ENCODE measurements at places on chromosomes 5 and 9.
A peak's percentile ranks its signal among the peaks of the same experiment; 100 is the strongest.

DNA sequence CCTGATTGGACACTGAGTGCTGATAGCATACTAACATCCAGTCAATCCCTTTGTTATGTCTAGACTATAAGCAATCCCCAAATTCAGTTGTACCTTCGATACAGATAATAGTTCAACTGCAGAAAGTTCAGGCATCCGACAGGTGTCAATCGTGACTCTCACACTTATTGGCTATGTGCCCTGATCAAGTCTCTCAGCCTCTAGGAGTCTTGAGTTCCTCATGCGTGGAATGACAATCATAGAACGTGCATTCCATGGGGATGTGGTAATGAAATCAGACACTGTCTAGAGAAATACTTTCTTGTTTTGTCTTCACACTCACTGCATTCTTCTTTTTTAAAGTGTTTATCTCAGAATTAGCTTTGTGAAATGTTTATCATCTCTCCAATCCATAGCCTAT lies 4.8 kb downstream of the ANKRD34B start:
- DNase-seq = no peak

- DNase-seq = no peak
Measured at GRCh38 chr9:96305171-96305570, 3.2 kb upstream of the HSD17B3 start.

- DNase-seq = peak; percentile 97
Measured at GRCh38 chr5:110916381-110917049, 155.0 kb upstream of the TSLP start.

- no peak for DNase-seq
Measured at GRCh38 chr5:97836816-97837215, 653.8 kb upstream of the RIOK2 start.

DNA sequence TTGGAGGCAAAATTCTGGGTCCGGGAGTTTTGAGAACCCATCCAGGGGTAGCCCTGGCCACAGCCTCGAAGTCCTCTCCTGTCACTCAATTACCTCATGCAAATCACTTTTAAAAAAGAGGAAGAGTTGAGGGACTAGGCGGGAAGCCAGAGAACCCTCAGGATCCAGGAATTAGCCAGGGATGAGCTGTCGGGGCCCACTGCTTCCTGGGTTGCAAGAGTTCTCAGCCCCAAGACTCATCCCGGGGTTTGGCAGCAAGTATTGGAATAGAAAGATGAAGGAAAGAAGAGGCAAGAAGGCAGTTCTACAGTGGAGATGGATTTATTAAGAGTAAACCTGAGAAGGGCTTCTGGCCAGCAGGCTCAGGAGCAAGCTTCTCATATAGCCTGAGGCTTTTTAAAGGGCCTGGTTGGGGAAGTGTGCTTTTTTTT lies 25.6 kb downstream of the C9orf50 start:
- DNase-seq = no peak

DNA sequence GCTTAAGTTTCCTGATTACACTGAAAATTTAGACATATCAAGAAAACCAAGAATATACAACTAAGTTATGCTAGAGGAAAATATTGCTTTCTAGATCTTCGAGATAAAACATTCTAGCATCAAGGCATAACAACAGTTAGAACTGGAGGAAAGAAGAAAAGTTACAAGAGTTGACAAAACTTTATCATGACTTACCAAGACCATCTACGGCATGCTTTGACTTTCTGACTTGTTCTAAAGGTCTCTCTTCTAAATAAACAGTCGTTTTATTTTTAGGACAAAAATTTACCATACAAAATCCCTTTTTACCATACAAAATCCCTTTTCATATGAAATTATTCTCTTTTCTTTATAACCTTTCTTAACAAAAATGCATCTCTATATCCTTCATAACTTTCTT lies 1110.1 kb upstream of the CDH10 start:
- peak; percentile 0 for DNase-seq

DNA sequence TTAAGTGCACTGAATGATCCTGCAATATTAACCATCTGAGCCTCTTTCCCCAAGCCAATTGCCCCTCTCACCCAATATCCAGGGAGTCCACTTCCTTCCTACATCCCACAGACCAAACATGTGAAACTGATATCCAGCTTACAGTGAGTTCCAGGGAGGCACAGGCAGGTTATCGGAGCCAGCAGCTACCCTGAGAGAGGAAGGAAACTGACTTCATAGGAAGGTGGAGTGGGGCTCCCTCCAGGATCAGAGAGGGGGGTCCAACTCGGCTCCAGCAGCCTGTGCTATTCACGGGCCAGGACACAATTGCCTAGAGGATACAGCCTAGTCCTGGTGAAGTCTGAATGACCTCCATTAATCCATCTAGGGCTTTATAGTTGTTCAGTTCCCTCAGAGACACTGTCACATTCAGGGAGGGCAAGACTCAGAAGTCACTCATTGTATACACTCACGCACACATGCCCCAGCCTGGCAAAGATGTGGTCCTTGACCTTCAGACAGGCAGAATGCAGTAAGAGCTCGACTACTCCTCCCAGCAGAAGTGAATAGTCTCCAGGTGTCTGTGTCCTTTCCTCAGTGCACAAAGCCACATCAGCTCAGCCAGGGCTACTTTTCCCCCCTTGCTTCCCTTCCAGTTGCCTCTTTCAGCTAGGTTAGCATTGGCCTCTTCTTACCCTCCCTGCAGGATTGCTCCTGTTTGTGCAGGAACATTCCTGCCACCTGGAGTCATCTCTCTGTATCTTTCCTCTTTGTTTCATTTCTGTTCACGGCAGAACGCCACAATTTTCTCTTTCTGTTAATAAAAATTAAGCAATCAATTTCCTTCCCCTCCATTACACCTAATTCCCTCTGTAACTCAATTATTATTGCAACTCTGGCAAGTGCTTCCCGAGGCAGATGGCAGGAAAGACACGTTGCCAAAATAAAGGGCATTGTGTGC lies 501.7 kb downstream of the ARHGEF28 start:
- DNase-seq = peak; percentile 8

- peak; percentile 77 for DNase-seq
Measured at GRCh38 chr9:16705111-16705604, 165.3 kb downstream of the BNC2 start.

DNA sequence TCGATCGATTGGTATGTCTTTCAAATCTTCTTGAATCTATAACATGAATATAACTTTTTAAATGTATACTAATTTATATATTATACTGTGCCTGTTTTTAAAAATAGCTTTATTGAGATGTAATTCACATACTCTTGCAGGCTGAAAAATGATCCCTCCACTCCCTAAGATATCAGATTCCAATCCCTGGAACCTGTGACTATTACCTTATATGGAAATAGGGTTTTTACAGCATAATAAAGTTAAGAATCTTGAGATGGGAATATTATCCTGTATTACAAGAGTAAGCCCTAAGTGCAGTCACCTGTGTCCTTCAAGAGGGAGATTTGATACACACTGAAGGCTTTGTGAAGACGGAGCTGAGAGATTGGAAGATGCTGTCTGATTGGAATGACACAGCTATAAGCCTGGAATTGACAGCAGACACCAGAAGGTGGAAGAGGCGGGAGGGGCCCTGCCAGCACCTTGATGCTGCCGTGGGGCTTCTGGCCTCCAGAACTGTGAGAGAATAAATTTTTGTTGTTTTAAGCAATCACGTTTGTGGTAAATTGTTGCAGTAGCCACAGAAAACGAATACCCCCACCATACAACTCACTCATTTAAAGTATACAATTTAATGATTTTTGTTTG lies 161.3 kb downstream of the RMI1 start:
- no peak for DNase-seq

DNA sequence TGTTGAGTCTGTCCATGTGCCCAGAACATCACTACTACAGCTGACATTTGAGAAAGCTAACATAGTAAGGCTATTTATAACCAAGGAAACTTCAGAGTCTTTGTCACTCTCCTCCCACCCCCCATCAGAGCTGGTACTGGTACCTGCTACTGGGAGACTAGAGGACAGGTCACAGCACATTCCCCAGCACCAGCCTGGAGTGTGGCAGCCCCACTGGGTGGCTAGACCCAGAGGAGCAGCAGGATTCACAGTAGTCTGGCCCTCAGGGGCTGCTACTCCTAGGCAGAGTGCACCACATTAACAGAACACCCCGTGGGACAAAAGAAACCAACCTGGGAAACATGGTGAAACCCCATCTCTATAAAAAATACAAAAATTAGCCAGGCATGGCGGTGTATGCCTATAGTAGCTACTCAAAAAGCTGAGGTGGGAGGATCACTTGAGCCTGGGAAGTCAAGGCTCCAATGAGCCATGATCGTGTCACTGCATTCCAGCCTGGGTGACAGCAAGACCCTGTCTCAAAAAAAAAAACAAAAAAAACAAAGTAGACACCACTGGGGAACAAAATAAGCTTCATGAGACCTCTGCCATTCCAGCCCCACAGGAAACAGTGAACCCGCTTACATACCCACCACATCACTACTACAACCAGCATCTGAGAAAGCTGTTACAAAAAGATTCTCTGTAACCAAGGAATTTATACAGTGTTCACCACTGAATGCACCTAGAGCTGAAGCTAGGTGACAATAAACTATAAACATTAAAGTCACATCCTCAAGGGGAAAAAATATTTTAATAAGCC lies 26.3 kb upstream of the PTGER4 start:
- no peak for DNase-seq

GRCh38 chr5:181170996-181171395 lies 23.6 kb downstream of the OR2V2 start:
- DNase-seq = peak; percentile 27

DNA sequence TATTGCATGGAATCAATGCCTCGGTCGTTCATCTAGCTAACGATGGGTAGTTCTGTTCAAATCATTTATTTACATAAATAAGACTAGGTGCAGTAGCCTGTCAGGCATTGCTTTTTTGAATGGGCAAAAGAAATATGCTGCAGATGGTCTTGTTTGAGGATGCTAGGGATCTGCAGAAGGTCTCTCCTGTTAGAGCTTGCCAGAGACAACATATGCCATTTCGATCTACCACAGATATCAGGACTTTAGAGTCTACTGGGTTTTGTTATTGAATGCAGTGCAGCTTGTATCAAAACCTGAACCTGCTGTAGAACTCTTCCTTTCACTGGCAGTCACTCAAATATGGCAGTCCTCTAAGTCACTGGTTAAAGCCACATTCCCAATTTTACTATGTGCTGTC lies 381.1 kb upstream of the CDH10 start:
- DNase-seq = no peak

GRCh38 chr5:1387059-1387755 lies 42.3 kb upstream of the CLPTM1L start:
- DNase-seq = no peak

GRCh38 chr9:77648234-77649108 lies at the start of gene GNA14:
Gene GNA14, minus strand, starts transcription at chr9:77648322. Its CDS starts 529 bp downstream, at chr9:77647793.
- DNase-seq = peak; percentile 4

- peak; percentile 34 for DNase-seq
Measured at GRCh38 chr5:33737697-33738096, 154.1 kb downstream of the ADAMTS12 start.

- peak; percentile 94 for DNase-seq
Measured at GRCh38 chr5:164353155-164353554, 847.7 kb downstream of the MAT2B start.

DNA sequence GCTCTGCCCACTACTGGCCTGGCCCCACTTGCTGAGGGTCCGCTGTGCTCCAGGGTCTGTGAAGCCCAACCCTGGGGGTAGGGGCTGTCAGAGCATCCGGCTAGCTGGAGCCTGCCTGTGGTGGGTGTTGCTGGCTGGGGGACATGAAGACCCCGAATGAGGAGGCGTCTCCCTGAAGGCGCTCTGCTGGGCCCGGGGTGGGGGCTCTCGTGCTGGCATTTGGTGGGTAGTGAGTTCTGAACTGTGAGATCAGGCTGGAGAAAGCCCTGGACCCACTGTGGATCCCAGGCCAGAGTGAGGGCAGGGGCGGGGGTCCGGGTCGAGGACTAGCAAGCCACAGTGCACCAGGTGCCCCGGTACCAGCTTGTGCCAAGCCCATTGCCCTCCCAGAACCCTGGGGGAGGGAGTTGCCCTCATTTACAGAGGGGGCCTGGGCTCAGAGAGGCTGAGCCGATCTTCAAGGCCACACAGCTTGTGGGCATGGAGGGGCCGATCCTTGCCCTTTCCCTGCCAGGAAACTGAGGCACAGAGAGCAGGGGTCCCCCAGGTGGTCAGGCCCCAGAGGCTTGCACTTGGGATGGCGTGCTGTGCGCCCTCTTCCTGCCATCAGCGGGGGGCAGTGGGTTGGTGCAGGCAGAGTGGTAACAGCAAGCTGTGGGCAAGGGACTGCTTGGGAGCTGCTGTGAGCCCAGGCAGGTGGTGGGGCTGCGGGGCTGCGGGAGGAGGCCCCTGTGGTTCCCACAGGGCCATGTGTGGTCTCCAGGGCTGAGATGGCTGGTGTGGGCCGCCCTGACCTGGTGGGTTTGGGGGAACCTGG lies 15.9 kb downstream of the RXRA start:
- no peak for DNase-seq

DNA sequence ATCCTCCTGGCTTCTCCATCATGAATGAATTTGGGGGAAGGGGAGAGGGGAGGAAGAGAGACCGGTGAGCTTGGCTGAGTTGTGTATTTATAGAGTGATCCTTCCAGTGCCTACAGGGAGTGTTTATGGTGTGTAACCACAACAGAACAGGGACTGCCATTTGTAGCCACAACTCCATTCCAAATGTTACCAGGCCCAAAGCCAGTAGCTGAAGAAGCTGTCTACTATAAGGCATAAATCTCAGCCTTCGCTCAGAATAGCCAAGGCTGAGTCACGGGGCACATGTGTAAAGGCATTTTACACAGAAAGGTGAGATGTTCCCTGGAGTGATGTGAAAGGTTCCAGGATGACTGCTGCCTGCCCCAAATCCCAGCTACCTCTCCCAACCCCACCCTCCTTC lies 2.5 kb downstream of the TMEM252 start:
- DNase-seq = no peak

DNA sequence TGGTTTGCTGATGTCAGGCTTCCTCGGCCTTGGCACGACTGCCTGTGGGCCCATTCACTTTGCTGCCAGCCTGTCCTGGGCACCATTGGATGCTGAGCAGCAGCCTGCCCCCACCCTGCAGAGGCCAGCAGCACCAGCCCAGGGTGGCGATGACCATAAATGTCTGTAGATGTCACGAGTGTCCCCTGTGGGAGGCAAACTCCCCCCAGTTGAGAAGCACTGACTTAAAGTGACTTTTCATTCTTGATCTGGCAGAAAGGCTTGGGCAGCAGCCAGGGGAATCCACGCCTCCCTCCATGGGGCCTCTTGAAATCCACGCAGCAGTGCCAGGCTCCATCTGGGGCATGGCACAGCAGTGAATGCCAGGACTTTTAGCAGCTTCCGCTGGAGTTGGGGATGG lies 21.8 kb downstream of the IRX4 start:
- DNase-seq = no peak

GRCh38 chr9:89431930-89432725 lies 65.8 kb downstream of the SEMA4D start:
- DNase-seq = no peak

DNA sequence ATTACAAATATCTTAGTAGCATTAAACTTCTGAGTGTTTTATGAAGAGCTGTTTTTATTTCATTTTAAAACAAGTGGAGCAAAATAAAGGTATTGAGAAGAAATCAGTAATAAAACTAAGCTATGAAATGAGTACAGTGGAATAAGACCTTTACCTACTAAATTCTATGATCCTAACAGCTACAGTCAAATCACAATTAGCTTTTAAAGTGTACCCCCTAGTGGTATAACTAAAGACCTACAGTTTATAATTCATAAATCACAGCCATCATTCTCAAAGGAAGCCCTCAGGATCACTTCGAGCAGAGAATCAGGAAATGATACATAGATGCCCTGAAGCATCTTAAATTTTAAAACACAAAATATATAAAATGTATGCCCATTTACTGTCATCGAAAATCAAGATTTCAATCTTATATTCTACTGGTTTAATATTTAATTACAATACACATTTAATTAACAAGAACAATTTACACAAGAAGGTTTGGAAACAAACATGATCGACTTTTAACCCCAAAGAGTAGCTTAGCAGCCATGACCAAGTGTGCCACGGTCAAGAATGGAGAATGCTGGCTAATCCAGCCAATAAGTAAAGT lies 12.3 kb downstream of the CCNH start:
- DNase-seq = peak; percentile 46

Measured in amniotic epithelial cell (primary cell).